ENCODE measurements at places on chromosomes 16 and 17.

DNA sequence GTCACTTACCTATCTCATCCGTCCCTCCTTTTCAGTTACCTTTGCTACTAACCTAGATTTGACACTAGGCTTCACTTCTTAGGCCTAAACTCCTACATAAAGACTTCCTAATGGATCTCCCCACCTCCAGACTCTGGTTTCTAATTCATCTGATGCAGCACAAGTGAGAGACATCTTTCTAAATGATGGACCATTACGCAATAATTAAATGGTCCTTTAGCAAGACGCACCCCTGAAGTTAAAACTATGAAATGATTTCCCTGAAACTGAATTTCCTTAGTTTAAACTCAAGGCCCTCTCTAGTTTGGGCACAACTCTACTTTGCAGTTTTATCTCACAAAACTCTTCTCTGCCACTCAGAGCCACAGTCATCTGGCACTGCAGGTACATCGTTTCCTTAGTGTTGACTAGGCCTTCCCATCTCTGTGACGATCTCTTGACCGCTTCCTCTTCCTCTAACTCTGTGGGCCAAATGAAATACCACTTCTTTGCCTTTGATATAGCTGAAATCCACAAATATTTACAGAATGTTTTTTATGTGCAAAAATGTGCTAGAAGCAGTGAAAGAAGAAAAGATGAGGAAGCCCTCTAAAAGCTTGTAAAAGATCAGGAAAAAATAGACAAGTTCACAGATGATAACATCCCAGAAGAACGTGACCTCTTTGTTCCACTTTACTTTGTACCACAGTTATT is 3.3 kb downstream of the SYNRG start:
- peak; percentile 61 for DNase-seq

DNA sequence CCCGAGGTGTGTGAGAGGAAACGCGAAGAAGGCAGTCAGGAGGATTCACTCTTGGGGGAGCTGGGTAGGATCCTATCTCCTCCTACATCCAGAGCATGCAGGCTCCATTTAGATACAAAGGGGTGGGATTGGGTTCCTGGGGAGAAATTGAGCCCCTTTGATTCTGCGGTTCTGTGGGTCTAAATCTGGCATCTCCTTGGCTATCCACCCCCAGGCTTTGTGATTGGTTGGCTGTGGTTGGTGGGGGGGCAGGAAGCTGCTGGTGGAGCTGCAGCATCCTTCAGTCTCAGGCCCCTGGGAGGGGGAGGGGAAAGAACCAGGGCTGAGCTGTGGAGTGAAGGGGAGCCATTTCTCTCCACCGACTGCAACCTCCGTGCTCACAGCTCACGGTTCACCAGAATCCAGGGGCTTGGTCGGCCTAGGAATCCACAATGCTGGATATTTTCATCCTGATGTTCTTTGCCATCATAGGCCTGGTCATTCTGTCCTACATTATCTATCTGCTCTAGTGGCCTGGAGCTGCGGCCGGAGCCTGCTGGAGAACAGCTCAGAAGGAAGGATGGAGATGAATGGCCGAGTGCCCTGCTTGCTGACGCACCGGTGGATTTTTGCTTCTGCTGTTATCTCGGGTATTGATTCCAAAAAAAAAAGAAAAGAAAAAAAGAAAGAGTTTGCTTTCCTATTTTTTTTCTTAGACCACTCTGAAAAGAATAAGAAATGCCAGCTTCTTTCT is at the start of gene LASP1NB:
Gene LASP1NB (plus strand): TSS at position 352 of the 733 bp plus-strand sequence.
- peak; percentile 69 for DNase-seq

GRCh38 chr16:28974437-28975157 is at the start of gene SPNS1:
Gene SPNS1, plus strand, starts transcription at chr16:28974778. Its CDS starts 374 bp downstream, at chr16:28975152.
- peak; percentile 86 for DNase-seq

- no peak for DNase-seq
Observed at GRCh38 chr17:66192378-66192687, 400 bp upstream of the CEP112 start.

DNA sequence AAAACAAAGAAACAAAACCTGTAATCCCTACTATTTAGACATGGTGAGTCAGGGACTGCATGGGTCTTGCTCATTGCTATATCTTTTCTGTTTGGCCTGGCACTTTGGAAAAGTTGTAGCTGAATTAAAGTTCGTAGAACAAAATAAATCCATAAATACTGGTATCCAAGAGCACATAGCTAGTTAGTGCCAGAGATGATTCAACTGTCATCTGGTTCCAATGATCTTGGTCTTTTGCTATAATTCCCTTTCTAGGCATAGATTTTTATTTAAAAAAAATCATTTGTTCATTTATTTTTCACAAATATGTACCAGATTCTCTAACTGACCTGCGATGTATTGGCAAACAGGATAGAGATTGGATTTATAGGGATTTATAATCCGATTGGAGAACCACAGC is 1436.1 kb upstream of the GOT2 start:
- no peak for DNase-seq

GRCh38 chr16:52676959-52677358 is 130.0 kb upstream of the TOX3 start:
- no peak for DNase-seq

- no peak for DNase-seq
Observed at GRCh38 chr16:1063728-1064127, 8.8 kb upstream of the SSTR5 start.

DNA sequence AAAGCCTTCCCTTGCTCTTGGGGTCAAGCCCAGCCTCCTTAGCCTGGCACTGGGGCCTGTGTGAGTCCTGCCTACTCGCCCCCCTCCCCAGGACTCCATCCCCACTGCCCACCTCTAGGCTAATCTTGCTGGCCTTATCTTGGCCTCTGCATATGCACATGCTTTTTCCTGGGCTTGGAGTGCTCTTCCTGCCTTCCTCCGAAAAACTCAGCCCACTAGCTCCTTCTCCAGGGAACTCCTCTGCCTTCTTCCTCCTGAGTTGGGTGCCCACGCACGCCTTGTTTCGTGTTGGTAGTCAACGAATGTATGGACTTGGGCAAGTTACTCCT is 16.5 kb downstream of the TBX2 start:
- DNase-seq = no peak
